Heart left ventricle (tissue), 16 donors: ENCODE measurements at places on chromosomes 7 and 10. TPM values are rescaled to one million over a fixed set of nuclear protein-coding genes. Genes with fewer than 3 reads are reported as not detected.

The RBP4 gene
- 12.9 TPM for total RNA-seq

The HOXA10 gene
- not detected for total RNA-seq

The MUC12 gene
- not detected for total RNA-seq

The RBAK gene
- 8.4 TPM for total RNA-seq

The H2BK1 gene
- not detected for total RNA-seq

The RAMP3 gene
- 38.8 TPM for total RNA-seq

The SFTPA1 gene
- not detected for total RNA-seq

The COL17A1 gene
- total RNA-seq, result 0.30 TPM

The SDK1 gene
- 3.2 TPM for total RNA-seq

The HPSE2 gene
- total RNA-seq, result not detected

The ATG9B gene
- total RNA-seq, result not detected

The TUBAL3 gene
- total RNA-seq, result 0.91 TPM

The HMX2 gene
- total RNA-seq, result not detected

The PDE6C gene
- not detected for total RNA-seq
